Central memory CD8-positive, alpha-beta T cell (primary cell): ENCODE measurements at places on chromosomes 4 and X.

GRCh38 chr4:153466949-153467896 is 1.1 kb downstream of the TMEM131L start:
- H3K4me3 ChIP-seq = peak overlapping the region; percentile 96
- DNase-seq = peak; percentile 32
- no peaks in the 10 kb centered on the region for H3K27me3 ChIP-seq

DNA sequence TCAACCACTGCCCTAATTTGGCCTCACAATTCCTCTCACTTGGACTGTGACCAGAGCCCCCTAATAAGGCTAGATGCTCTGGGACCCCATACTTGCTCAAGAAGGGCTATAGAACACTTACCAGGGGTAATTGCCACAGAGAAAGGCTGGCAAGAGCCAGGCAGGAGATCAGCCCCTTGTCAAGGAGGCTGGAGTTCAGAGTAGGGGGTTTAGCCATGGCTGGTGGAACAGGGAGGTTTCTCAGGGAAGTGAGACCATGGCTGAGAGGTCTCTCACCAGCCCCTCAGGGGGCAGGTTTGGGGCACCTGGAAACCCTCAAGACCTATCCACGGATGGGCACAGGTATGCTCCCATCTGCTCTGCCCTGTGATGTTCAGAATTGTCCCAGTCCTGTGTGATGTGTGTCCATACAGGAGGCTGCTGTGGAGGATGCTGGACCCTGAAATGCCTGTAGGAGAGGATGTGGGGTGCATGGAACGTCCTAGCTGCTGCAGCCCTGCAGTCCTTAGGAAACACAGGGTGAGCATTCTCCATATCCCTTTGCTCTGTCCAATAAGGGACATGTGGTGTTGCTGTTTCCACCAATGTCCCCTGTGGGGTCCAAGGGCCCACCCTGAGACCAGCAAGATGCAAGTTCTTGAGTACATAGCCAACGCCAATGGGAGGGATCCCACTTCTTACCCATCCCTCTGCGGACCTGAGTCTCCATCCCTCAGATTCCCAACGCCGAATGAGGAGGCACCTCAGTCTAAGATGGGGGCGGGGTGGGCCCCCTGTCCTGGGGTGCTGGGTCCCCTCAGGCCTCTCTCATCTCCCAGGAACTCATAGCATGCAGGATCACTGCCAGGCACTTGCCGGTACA is 16.4 kb upstream of the HSFX1 start:
- no peak overlapping the region for H3K4me3 ChIP-seq
- no peak for DNase-seq
- H3K36me3 ChIP-seq = no peaks in the 10 kb centered on the region
- H3K27me3 ChIP-seq = no peaks in the 10 kb centered on the region
- no peaks in the 10 kb centered on the region for H3K4me1 ChIP-seq

DNA sequence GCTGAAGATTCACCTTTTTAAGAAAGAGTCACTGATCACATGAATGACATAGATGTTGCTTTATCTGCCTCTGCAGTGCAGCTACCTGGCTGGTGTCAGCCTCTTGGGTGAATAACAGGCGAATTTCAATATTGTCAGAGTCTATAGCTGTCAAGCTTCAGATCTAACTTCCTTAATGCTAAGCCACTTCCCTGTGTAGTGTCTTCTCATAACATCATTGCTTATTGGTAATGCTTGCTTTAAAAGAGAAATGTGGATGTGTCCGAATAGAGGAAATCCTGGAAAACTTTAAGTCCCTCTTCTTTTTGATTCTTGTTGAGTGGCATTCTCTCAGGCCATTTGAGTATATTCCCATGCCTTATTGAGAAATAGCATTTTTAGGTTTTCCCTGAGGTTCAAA is 7.3 kb upstream of the IGFBP7 start:
- H3K27ac ChIP-seq = peak overlapping the region; percentile 9
- peaks cover 1% of the 10 kb centered on the region for H3K36me3 ChIP-seq
- no peak overlapping the region for H3K4me3 ChIP-seq
- H3K27me3 ChIP-seq = peaks cover 78% of the 10 kb centered on the region
- no peaks in the 10 kb centered on the region for H3K4me1 ChIP-seq

DNA sequence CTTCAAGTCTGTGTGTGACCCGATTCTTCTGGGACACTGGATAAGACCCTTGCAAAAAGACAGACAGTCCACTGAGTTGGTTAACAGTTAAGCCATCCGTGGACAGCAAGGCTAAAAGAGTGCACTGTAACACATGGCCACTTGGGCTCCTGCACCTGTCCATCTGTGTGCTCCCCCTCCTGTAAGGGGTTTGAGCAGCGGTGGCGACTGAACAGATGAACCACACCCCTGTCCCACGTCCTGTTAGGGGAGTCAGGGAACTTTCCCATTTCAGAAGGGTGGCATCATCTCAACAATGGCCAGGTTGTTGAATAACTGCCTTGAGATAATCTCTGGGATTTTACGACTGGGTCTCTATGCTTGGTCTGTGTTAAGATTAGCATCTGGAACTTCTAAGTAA is 178.6 kb downstream of the GRXCR1 start:
- H3K36me3 ChIP-seq = no peaks in the 10 kb centered on the region
- DNase-seq = no peak
- no peak overlapping the region for H3K27ac ChIP-seq

DNA sequence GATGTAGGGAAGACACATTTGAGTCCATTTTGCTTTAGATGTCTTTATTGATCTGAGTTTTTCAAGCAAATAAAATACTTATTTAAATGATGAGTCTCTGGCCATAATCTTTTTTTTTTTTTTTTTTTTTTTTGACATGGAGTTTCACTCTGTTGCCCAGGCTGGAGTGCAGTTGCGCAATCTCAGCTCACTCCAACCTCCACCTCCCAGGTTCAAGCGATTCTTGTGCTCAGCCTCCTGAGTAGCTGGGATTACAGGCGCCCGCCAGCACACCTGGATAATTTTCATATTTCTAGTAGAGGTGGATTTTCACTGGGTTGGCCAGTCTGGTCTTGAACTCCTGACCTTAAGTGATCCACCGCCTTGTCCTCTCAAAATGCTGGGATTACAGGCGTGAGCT is 194.5 kb upstream of the MAD2L1 start:
- H3K4me3 ChIP-seq = no peak overlapping the region
- H3K27ac ChIP-seq = no peak overlapping the region
- no peaks in the 10 kb centered on the region for H3K36me3 ChIP-seq
- no peaks in the 10 kb centered on the region for H3K27me3 ChIP-seq
